ENCODE measurements at places on chromosomes 6 and 20.

GRCh38 chr6:12356983-12357972 lies 67.1 kb downstream of the EDN1 start:
- peak; percentile 19 for DNase-seq

DNA sequence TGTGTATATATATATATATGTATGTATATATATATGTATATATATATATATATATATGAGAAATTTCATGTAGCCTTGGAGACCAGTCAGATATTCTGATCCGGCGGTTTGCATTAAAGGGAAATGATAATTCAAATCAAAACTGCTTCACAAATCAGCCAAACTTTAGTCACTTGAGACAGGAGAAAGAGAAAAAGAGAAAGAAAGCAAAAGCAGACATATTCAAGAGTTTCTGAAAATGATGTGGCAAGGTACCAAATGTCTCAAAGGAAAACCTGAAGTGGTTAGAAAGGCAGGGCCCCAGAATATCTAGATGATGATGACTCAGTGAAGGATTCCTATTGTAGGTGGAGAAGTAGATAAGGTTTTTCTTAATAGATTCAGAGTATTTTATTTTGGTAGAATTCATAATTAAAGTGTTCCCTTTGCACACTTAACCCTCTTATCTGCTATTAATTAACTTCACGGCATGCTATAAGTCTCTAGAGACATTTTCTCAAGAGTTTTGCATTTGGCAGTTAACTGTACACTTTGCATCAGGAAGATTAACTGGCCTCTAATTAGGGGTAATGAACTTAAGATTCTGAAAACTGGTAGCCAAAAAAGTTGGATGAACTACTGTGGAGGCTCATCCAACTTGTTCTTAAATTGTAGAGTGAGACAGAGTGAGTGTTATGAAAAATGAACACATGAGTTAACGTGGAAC lies 50.1 kb upstream of the ASF1A start:
- DNase-seq: no peak

GRCh38 chr6:132404736-132405135 lies 3.5 kb upstream of the MOXD1 start:
- no peak for DNase-seq

- DNase-seq: no peak
These were observed 128.3 kb downstream of the CARMIL1 start for GRCh38 chr6:25407431-25407830.

GRCh38 chr20:17768271-17768670 lies 68.5 kb downstream of the BANF2 start:
- no peak for DNase-seq

DNA sequence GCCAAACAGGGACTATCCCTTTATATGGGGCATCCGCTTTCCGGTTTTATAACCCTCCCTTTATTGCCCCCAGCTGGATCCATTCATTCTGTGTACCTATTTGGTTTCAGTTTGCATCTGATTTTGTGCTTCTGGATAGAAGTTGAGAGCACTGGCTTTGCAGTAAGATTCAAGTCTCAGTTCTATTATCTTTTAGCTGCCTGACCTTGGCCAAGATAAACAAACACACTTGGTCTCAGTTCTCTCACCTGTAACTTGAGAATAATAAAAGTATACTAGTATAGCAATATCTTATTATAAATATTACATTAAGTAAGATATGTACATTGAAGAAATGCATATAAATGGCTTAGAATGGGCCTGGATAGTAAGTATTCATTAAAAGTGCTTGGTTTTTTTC lies 182.4 kb upstream of the TSHZ2 start:
- DNase-seq: no peak

- DNase-seq: no peak
These were observed 70.9 kb downstream of the SYNE1 start for GRCh38 chr6:152566103-152566875.

- no peak for DNase-seq
These were observed 2.5 kb downstream of the MYLK4 start for GRCh38 chr6:2748183-2748582.

DNA sequence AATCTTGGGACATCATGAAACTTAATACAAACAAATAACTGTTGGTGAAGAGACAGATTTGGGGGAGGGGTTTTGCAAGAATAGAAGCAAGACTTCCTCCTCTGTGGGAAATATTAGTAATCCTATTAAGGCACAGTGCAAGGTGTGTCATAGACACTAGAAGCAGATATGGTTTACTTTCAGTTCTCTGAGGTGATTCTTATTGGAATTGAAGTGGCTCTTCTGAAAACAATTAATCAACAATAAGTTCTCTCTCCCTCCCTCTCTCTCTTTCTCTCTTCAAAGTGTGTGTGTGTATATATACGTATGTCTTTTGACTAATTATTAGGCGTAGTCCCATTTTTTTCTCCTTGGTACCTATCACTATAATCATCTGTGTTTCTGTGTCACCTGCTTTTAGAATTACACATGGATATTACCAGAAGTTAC lies 99.8 kb downstream of the HIVEP2 start:
- no peak for DNase-seq

Measured in hippocampal formation (tissue), 2 donors.